ENCODE measurements at places on chromosomes 6 and 20.

- no peak for DNase-seq
Measured at GRCh38 chr6:92380803-92381601, 1038.4 kb downstream of the EPHA7 start.

- DNase-seq, result no peak
Measured at GRCh38 chr6:131733376-131734016, 22.7 kb upstream of the CTAGE9 start.

DNA sequence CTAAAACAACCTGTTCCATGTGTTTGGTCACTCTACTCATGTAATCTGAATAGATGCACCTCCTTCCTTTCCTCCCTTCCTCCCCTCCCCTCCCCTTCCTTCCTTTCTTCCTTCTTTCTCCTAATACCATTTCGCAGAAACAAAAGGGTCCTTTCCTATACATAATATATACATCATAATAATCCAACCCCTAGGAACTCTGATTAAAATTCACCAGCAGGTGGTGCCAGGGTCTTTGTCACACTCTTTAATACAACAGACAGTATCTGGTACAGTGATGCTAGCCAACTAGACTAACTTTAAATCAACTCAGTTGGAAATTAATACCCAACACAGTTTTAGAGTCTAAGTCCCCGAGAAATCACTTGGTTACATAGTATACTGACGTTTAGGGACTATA, 181.2 kb upstream of the SHLD1 start:
- peak; percentile 31 for DNase-seq

DNA sequence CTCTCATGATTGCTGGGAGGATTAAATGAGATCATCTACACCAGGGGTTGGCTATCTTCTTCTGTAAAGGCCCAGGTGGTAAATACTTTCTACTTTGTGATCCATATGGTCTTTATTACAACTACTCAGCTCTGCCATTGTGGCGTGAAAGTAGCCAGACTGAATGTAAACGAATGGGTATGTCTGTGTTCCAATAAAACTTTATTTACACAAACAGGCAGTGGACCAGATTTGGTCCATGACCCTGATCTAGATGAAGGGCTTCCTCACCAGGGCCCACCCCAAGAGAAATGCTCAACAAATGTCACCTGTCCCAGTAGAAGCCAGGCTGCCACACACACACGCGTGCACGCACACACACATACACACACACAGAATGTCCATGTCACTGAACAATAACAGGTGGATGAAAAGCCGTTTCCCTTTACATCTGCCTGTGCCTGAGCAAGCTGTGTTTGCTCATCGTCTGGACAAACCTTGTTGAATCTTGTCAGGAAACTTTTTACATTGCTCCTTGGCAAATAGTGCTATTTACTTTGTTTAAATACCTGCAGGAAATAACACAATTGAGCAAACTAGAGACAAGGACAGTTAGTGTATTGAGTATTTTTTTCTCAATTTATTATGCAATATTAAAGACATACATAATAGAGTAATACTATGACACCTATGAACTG, 114.3 kb downstream of the EYA2 start:
- no peak for DNase-seq

DNA sequence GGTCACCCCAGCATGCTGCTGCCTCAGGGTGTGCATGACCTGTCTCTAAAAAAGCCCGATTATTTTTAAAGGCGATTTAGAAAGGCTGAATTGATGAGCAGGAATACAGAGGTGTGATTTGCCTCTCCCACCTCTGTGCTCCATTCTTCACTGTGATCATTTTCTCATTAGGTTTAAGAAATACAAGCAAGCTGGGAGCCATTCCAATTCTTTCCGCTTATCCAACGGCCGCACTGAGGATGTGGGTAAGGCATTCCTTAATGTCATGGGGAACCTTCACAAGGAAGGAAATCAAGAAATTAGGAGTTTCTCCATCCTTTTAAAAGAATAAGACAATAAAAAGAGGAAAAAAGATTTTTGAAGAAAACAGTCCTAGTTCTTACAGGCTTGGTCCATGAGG, 55.6 kb upstream of the GNRH2 start:
- no peak for DNase-seq

GRCh38 chr20:23881371-23881770, 1.8 kb upstream of the CST5 start:
- DNase-seq, result no peak
